Astrocyte (in vitro differentiated cells and primary cell): ENCODE measurements at places on chromosomes 7 and 10. TPM values are rescaled to one million over a fixed set of nuclear protein-coding genes. Genes with fewer than 3 reads are reported as not detected.
A peak's percentile ranks its signal among the peaks of the same experiment; 100 is the strongest.

HMX2 gene
- total RNA-seq: not detected in 2 replicates

DNA sequence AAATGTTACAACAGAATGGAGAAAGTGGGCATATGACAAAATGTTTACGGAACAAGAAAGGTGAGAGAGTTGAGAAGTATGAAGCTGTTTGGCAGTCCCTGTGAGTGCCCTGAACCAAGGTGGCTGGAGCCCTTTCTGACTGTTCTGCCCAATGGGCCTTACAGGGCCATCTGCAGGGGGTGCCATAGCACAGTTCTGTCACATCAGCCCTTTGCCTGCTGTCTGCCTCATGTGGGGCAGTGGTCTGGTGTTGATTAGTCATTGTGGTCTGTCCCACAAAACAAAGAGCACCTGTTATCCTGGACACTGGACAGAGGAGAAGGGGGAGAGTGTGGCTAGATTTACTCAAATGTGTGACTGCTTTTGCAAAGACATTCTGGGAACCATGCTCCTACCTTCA lies 51.5 kb upstream of the OSBPL3 start:
- DNase-seq: no peak

- no peak for DNase-seq
Observed at GRCh38 chr7:154437234-154437633, 385.0 kb downstream of the DPP6 start.

- DNase-seq: no peak
Observed at GRCh38 chr7:117012696-117013095, 59.4 kb downstream of the ST7 start.

ZMYND11 gene
- total RNA-seq: 37.9 and 40.1 TPM in 2 replicates

- no peak for DNase-seq
Observed at GRCh38 chr10:70188768-70189167, 18.5 kb upstream of the SAR1A start.

- no peak for DNase-seq
Observed at GRCh38 chr10:102650655-102651454, 6.6 kb downstream of the TRIM8 start.

GRCh38 chr10:6342096-6342685 lies 139.5 kb downstream of the PFKFB3 start:
- no peak for DNase-seq

FKBP6 gene
- not detected in 2 replicates for total RNA-seq

NPSR1 gene
- not detected in 2 replicates for total RNA-seq

- no peak for DNase-seq
Observed at GRCh38 chr7:116988363-116988989, 35.2 kb downstream of the ST7 start.

GRCh38 chr7:29344334-29344978 lies 149.9 kb downstream of the CHN2 start:
- no peak for DNase-seq

DNA sequence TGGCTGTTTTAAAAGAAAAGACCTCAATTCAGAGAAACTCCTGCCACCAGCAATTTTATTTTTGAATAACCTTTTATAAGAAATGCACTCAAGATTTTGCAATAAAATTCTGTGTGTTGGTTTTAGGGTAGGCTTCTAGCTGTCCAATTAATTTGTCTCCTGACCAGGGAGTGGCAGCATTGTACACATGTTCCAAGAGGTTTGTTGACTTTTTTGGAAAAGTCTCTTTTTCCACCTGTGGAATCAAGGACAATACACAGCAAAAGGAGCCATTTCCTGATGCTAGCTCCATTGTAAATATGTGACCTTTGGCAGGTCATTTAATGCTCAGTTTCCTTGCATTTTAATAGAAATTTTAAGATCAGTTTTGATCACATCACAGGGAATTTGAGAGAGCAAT lies 1.8 kb downstream of the GIMAP5 start:
- no peak for DNase-seq

- no peak for DNase-seq
Observed at GRCh38 chr10:70494536-70494935, 16.0 kb downstream of the PALD1 start.

- DNase-seq: no peak
Observed at GRCh38 chr10:104318326-104318725, 19.9 kb downstream of the ITPRIP start.

- DNase-seq: no peak
Observed at GRCh38 chr10:132192991-132193665, 6.4 kb downstream of the DPYSL4 start.

- no peak for DNase-seq
Observed at GRCh38 chr7:27940341-27940740, 200.4 kb downstream of the TAX1BP1 start.

- DNase-seq: no peak
Observed at GRCh38 chr10:126314863-126315493, 73.3 kb downstream of the ADAM12 start.

INMT gene
- 0.09 TPM in 1 of 2 replicates, not detected in the other for total RNA-seq

IMPDH1 gene
- 43.9 and 44.7 TPM in 2 replicates for total RNA-seq

MAT1A gene
- total RNA-seq: 0.11 and 0.12 TPM in 2 replicates

GRCh38 chr7:148721390-148721789 lies 22.7 kb downstream of the CUL1 start:
- DNase-seq: no peak

DNA sequence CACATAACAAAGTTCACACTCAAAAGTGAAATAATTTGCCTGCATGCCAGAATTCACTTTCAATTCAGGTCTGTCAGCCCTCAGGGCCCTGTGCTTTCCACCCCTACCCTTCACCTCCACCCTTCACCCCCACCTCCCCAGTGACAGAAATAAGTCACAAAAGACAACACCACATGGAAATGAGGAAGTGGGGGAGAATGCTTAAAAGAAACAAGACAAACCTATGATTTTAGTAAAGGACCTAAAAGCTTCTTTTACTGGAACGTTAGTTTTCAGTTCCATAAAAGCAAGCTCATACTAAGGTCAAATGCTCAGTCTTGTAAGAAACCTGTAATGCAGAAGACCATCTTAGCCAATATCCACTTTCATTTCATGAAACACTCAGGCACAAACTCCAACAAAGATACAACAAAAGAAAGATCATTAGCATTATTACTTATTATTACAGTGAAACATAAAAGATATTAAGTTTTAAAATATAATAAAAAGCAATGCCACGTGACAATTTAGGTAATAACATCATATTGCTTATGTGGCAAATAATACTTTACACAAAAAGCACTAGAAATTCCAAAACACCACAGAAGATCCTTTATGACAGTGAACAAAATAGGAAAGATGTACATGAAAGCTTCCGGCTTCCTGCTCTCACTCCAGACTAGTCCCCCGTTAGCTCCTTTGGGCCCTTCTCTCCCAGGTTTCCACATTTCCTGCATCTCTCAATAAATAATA lies 112.1 kb downstream of the LMBR1 start:
- no peak for DNase-seq

AHR gene
- 40.4 and 48.1 TPM in 2 replicates for total RNA-seq

DNA sequence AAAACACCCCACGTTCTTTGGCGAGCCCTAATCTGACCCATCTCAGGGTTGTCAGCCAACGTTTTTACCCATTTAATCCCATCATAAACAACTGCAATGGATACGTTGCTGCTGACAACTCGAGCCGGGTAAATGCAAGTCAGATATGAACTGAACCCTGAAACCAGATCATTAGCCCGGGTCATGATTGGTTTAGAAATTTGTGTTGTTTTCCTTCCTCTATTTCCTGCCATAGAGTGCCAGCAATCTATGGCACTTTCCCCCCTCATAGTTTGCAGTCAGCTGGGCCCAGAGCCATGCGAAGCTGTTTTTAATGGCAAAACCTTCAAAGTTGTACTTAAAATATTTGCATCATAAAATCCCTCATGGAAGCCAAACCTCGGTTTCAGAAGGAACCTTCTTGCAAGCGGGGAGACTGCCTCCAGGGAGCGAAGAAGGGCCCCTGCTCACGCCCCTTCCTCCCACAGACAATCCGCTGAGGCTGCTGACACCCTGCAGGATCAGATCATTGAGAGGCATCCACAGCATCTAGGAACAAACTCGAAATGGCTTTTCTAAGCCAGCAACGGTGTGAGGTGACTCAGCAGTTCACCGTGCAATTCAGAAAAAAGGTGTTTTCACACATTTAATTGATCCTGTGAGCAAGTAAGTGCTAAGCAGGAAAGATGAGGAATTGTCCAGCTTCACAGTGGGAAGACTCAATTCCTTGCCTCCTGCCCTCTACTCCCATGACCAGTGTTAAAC lies 710.1 kb downstream of the PARD3 start:
- no peak for DNase-seq

DNA sequence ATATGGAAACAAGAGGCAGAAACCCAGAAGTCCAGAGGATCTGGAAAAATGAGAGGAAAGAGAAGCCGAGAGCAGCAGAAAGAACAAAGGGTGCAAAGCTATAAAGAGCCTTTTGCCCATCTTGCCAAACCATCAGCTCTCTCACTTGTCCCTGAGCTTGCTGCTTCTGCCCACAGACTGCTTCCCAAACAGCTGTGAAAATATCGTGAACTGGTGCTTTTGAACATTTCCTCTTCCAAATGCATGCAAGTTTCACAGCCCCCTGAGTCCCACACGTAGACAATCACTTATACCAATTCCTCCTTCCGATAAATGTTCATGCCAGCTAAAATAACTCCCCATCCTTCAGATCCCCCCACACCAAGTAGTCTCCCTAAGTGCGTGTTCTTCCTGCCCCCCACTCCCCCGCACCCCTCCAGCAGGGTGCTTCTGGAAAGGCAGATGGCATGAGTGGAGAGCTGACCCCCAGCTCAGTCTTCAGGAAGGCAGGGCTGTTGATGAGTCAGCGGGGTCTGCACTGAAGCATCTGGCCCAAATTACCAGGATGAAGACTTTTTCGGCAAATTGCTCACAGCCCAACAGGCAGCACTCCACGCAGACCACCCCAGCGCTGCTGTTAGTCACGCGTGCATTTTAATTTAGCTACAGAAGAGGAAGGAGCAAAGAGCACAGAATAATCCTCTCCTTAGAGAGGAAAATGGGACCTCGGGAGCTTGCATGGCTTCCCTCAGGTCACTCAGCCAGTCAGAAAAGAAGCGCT lies 76.1 kb upstream of the KCNMA1 start:
- peak; percentile 47 for DNase-seq

- DNase-seq: no peak
Observed at GRCh38 chr10:113965077-113965476, 78.6 kb upstream of the ADRB1 start.

DNA sequence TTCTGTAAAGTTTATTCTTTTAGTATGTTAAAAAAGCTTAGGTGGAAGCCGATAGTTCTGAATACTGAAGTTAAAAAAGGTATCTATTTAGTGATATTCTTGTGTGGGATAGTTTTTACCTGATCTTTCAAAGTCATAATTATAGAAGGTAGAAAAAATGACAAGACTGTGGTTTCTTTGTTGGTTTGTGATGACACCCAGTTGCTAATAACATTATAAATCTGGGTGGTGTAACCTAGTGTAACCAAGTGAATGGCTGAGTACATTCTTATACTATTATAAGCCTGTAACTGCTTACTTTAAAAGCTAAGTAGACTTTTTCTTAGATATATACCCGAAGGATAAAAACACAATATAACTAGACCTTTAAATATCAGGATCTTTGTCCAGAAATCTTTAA lies 2.3 kb downstream of the CDK13 start:
- peak; percentile 9 for DNase-seq

AP1S1 gene
- 172 and 181 TPM in 2 replicates for total RNA-seq

- DNase-seq: no peak
Observed at GRCh38 chr10:75449382-75450074, 18.1 kb downstream of the LRMDA start.

GRCh38 chr7:29955075-29955792 lies 34.4 kb downstream of the SCRN1 start:
- no peak for DNase-seq

DNA sequence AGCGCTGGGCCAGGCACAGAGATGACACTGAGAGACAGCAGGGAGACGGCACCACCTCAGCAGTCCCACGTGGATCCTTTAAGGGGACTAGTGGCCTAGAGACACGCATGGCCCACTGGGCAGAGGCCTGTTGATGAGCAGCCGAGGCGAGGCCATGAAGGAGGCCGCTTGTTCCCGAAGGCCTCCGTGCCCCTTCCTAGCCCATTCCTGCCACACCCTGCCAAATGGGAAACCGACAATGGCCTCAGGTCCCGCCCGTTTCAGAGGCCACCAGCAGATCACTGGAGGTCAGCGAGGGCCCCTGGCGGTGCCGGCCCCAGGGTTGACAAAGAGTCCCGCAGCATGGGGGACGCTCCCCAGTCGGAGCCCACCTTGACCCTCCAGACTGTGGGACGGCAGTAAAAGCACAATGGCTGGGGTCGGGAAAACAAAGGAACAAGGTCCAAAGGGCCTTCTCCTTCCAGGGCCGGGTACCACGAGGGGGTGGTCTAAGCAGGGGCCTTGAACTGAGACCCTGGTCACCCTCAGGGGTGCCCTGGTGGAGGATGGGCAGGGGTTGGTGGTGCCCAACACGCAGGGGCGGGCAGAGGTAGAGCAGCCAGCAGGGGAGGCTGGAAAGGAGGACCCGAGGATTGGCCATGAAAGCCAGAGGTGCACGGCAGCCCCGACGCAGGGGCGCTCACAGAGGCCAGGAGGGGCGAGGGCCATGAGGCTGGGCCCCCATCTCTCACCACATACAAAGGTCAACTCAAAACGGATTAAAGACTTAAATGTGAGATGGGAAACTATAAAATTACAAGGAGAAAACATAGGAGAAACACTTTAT lies 19.9 kb upstream of the CNPY1 start:
- DNase-seq: no peak
